ENCODE measurements at places on chromosomes 2 and 18.

- no peak overlapping the region for H3K4me3 ChIP-seq
- no peaks in the 10 kb centered on the region for H3K27me3 ChIP-seq
- no peaks in the 10 kb centered on the region for H3K4me1 ChIP-seq
- H3K36me3 ChIP-seq, result no peaks in the 10 kb centered on the region
- no peak overlapping the region for H3K27ac ChIP-seq
- DNase-seq, result no peak
Measured at GRCh38 chr2:106516436-106516835, 29.3 kb downstream of the CD8B2 start.

DNA sequence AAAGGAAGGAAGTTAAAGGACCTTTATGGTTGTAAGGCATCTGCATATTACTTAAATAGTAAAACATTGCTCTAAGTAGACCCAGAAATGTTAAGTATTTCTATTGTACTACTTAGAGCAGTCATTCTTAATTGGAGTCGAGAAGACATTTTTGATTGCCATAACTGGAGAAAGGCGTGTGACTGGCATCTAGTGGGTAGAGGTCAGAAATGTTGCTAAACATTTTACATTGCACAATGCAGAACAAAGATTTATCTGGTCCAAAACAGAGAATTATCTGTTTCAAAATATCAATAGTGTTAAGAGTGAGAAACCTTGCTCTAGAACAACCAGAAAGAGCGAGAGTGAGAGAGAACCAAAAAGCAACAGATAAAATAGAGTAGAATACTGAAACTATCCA lies 23.3 kb upstream of the ROCK1 start:
- DNase-seq, result no peak
- no peak overlapping the region for H3K27ac ChIP-seq
- no peak overlapping the region for H3K4me3 ChIP-seq

DNA sequence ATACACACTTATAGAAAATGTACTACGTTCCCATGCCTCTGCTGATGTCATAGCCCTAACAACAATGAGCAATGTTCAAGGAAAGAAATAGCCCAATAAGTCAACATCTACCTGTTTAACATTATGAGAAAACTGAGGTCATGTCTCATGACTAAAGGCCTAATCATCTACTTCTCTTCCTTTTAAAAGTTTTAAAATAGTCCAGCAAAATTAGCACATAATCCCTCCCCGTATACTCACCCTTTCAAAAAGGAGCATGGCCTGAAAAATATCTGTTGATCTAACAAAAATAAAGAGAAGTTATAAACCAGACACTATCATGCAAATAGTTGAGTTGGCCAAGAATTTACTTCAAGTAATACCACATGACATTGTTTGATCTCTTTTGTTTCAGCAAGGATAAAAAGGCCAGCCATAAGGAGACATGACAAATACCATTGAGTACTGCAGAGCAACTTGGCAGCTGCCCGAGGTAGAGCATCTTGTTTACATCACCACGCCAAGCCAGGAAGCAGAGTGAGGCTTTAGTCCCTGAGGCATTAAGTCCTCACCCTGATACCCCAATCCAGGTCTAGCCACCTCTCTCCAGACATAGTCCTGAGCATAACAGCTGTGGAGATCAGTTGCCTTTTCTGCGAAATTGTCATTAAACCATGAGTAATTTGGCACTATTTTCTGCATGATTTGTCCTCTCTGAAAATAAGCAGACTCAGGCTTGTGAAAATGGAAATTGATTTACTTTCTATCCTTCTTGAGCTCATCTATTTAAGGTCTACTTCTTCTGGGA lies 137.4 kb upstream of the ETAA1 start:
- DNase-seq, result peak; percentile 97
- H3K4me1 ChIP-seq, result peaks cover 22% of the 10 kb centered on the region
- no peak overlapping the region for H3K4me3 ChIP-seq
- H3K27ac ChIP-seq, result peak overlapping the region; percentile 98
- no peaks in the 10 kb centered on the region for H3K27me3 ChIP-seq

DNA sequence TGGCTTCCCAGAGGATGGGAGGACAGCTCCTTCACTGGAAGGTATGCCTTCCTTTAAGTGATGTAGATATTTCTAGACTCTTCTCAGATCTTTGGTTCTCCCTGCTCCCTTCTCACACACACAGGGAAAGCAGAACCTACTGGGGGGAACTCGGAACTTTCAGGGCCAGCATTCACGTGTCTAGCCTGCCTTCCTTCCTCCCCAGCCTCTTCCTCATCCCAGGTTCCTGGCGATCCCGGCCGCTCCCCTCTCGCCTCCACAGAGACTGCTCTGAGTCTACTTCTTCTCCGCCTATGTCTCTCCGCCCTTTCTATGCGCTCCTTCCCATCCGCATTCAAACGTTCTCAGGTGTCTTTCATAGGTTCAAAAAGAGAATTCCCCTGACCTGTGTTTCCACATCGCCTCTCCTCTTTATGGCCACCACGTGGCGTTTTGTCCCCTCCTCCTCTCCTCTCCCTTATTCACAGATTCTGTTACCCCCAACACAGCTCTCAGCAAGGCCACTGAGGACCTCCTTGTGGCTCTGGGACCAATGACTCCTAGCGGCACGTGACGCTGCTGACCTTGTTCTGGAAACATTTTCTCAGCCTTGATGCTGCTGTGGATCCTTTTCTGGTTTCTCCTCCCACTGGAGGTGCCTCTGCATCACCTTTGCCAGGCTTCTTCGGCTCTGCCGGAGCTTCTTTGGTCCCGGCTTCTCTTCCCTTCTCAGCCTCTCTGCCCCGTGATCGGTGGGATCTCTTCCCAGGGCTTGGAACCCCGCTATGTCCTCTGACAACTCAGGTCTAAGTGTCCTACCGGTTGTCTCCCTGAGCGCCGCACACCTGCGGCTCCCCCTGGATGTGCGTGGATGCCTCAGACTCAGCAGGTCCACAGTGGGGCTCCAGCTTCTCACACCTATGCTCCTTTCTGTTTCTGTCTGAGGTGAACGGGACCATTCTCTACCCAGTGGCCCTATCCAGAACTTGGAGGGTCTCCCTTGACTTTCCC lies 77.5 kb downstream of the VAPA start:
- no peak overlapping the region for H3K27ac ChIP-seq
- H3K36me3 ChIP-seq, result no peaks in the 10 kb centered on the region
- no peak overlapping the region for H3K4me3 ChIP-seq
- peaks cover 15% of the 10 kb centered on the region for H3K27me3 ChIP-seq

- no peak overlapping the region for H3K27ac ChIP-seq
- H3K4me1 ChIP-seq, result no peaks in the 10 kb centered on the region
- H3K4me3 ChIP-seq, result no peak overlapping the region
- H3K36me3 ChIP-seq, result no peaks in the 10 kb centered on the region
- no peak for DNase-seq
Measured at GRCh38 chr2:107064750-107065149, 178.8 kb upstream of the ST6GAL2 start.

DNA sequence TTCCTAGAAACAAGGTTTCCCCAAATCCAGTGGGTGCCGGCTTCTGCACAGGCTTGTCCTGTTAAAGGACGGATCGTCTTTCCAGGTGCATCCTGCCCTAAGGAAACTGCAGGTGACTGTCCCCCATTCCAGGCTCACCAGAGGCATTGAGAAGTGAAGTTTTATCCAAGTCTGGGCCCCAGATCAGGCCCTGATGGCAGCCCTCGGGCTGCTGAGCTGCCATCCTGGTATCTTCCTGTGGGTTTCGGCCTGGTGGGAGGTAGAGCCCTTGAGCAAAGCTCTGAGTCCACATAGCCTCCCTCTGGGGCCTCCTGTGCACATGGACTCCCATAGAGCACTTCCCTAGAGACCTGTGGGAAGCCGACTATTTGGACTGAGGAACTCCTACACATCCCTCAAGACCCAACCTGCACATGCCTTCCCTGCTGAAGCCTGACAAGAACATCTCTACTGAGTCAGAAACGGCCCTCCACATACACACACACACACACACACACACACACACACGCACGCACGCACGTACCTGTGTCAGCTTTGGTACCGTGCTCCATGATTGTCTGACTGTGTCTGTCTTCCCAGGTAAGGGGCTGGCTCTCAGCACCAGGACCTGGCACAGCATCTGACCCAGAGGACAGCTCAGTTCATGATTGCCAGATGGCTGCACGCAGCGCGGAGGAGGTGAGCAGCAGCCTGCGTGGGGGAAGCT lies 16.4 kb downstream of the TNS1 start:
- H3K36me3 ChIP-seq, result no peaks in the 10 kb centered on the region
- H3K27ac ChIP-seq, result no peak overlapping the region
- no peak overlapping the region for H3K4me3 ChIP-seq
- no peaks in the 10 kb centered on the region for H3K27me3 ChIP-seq
- no peak for DNase-seq
- peaks cover 7% of the 10 kb centered on the region for H3K4me1 ChIP-seq

DNA sequence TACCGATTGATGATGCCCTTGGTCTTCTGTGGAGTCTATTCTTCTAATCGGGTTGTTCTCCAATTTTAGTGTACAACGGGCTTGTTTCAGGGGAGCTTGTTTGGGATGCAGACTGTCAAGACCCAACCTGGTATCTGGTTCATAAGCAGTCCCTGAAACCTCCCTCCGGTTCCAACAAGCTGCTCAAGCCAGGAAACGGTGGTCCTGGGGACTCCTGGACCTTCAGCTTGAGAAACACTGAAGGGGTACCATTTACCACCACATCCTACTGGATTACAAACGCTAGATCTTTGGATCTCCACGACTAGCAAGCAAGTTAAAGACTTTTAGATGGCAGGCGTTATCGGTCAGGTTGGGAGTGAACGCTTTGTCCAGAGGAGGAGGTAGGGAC lies 2.0 kb downstream of the BCL2 start:
- peak overlapping the region; percentile 75 for H3K4me3 ChIP-seq
- peaks cover 16% of the 10 kb centered on the region for H3K4me1 ChIP-seq
- DNase-seq, result no peak
- no peak overlapping the region for H3K27ac ChIP-seq
- peaks cover 10% of the 10 kb centered on the region for H3K27me3 ChIP-seq
- H3K36me3 ChIP-seq, result no peaks in the 10 kb centered on the region

DNA sequence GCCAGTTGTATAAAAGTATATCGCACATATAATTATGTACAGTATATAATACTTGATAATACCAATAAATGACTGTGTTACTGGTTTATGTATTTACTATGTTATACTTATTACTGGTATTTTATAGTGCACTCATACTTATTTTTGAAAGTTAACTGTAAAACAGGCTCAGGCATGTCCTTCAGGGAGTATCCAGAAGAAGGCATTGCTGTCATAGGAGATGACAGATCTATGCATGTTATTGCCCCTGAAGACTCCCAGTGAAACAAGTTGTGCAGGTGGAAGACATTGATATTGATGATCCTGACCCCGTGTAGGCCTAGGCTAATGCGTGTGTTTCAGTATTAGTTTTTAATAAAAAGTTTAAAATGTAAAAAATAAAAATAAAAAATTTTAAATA lies 20.3 kb upstream of the ASXL3 start:
- H3K27ac ChIP-seq, result no peak overlapping the region
- H3K27me3 ChIP-seq, result no peaks in the 10 kb centered on the region
- H3K36me3 ChIP-seq, result no peaks in the 10 kb centered on the region

DNA sequence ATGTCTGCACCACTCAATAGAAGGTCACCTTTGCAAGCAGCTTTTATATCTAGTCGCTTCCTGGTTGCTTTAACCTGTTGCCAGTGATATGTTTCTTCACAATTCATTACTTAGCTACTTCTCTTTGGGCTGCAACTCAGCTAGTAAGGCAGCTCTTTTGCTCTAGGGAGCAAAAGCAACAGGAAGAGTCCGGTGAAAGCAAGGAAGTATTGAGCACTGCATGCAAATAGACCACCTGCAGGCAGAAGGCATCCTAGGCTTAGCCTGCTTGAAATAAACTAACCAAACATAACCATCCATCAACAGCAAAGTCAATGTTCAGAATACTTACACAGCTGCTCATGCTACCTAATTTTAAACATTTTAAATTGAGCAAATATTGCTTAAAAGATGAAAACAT lies 529.2 kb upstream of the LINC00305 start:
- no peak overlapping the region for H3K4me3 ChIP-seq
- no peak overlapping the region for H3K27ac ChIP-seq
- no peak for DNase-seq
- H3K36me3 ChIP-seq, result no peaks in the 10 kb centered on the region
- no peaks in the 10 kb centered on the region for H3K27me3 ChIP-seq
- no peaks in the 10 kb centered on the region for H3K4me1 ChIP-seq

DNA sequence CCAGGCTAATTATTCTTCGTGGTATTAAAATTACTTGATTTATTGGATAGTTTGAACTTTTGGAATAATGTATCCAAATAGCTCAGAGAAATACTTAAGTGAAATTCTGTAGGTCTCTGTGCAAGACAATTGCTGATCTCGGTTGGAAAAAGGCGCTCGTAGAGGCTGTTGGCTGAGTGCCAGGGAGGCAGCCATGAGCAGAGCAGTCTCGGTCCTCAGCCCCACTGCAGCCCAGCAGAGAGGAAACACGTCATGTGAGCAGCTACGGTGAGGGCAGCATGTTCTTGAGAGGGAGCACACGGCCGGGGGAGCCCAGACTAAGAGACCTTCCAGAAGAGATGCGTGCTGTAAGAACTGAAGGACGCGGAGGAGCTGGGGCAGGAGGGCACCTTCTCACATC lies 42.5 kb downstream of the DCDC2C start:
- no peaks in the 10 kb centered on the region for H3K4me1 ChIP-seq
- H3K27me3 ChIP-seq, result no peaks in the 10 kb centered on the region
- DNase-seq, result no peak
- H3K4me3 ChIP-seq, result no peak overlapping the region

- H3K36me3 ChIP-seq, result no peaks in the 10 kb centered on the region
- H3K27ac ChIP-seq, result no peak overlapping the region
- no peaks in the 10 kb centered on the region for H3K4me1 ChIP-seq
- DNase-seq, result no peak
- H3K4me3 ChIP-seq, result no peak overlapping the region
- H3K27me3 ChIP-seq, result no peaks in the 10 kb centered on the region
Measured at GRCh38 chr2:181116261-181116660, 135.9 kb downstream of the UBE2E3 start.

DNA sequence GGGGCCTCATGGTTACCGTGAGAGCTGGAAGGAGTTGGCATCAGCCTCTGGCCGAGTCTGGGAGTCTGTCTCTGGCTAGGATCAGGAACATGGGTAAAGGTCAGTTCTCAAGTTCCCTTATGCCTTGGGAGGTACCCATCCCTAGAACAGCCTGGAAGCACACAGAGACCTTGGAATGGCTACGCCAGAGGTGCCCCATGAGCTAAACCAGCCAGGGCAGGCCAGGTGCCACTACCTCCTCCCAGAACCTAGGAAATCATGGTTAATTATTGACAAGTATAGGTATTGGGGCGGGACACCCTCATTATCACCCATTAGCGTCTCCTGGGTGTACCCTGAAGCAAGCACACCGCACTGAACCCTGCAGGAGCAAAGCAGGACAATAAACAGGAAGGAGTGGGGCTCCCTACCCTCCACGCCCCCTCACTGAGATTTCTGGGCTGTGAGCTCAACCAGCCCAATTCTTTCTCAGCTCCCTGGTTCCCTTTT lies 3.0 kb upstream of the ASPRV1 start:
- H3K4me1 ChIP-seq, result no peaks in the 10 kb centered on the region
- H3K36me3 ChIP-seq, result no peaks in the 10 kb centered on the region
- no peak for DNase-seq
- peaks cover under 1% of the 10 kb centered on the region for H3K27me3 ChIP-seq

- peak overlapping the region; percentile 12 for H3K4me3 ChIP-seq
- no peaks in the 10 kb centered on the region for H3K27me3 ChIP-seq
- peak; percentile 95 for DNase-seq
Measured at GRCh38 chr2:65576861-65577601, 144.6 kb upstream of the SPRED2 start.

- DNase-seq, result no peak
- H3K27me3 ChIP-seq, result peaks cover 20% of the 10 kb centered on the region
- H3K27ac ChIP-seq, result no peak overlapping the region
- no peaks in the 10 kb centered on the region for H3K4me1 ChIP-seq
- no peaks in the 10 kb centered on the region for H3K36me3 ChIP-seq
Measured at GRCh38 chr18:12246849-12247808, 7.0 kb upstream of the CIDEA start.

Measured in astrocyte (in vitro differentiated cells and primary cell).